Right cardiac atrium (tissue), 5 donors: ENCODE measurements at places on chromosomes 6 and 20. TPM values are rescaled to one million over a fixed set of nuclear protein-coding genes. Genes with fewer than 3 reads are reported as not detected.

The NKX2-2 gene
- total RNA-seq: not detected

The SDCBP2 gene
- 1.9 TPM for total RNA-seq

The IPCEF1 gene
- total RNA-seq: 1.8 TPM

The ELOVL4 gene
- total RNA-seq: 0.88 TPM

The MCM8 gene
- 7.1 TPM for total RNA-seq

The F13A1 gene
- total RNA-seq: 77.9 TPM

The ARMC2 gene
- 12.7 TPM for total RNA-seq

The LY6G6C gene
- total RNA-seq: not detected

The OTOR gene
- total RNA-seq: not detected

The KCNQ2 gene
- total RNA-seq: not detected

The GRIK2 gene
- total RNA-seq: 17.2 TPM

The BPI gene
- total RNA-seq: 0.31 TPM

The RRAGD gene
- 154 TPM for total RNA-seq

The GRM1 gene
- total RNA-seq: 0.29 TPM

The DACT2 gene
- 1.9 TPM for total RNA-seq

The CDK5RAP1 gene
- total RNA-seq: 23.9 TPM

The CD93 gene
- total RNA-seq: 25.6 TPM

The MRPL18 gene
- total RNA-seq: 64.9 TPM

The FOXS1 gene
- total RNA-seq: 4.3 TPM

The DUSP15 gene
- total RNA-seq: 7.1 TPM

The DPPA5 gene
- not detected for total RNA-seq

The HLA-DRA gene
- total RNA-seq: 94.4 TPM

The MAP1LC3A gene
- 79.7 TPM for total RNA-seq

The TSPO2 gene
- not detected for total RNA-seq

The SOD2 gene
- 606 TPM for total RNA-seq

The LIME1 gene
- total RNA-seq: 2.8 TPM

The PRICKLE4 gene
- 2.2 TPM for total RNA-seq

The BPIFA1 gene
- total RNA-seq: not detected

The GHRH gene
- total RNA-seq: 17.2 TPM

The BPIFB3 gene
- not detected for total RNA-seq

The BLCAP gene
- 87.4 TPM for total RNA-seq

The BNIP5 gene
- total RNA-seq: 0.06 TPM

The TSHZ2 gene
- total RNA-seq: 6.9 TPM

The MRPS18B gene
- 60.2 TPM for total RNA-seq

The CLVS2 gene
- total RNA-seq: not detected

The CNR1 gene
- 1.1 TPM for total RNA-seq

The EPPIN gene
- 0.09 TPM for total RNA-seq

The TRIM10 gene
- not detected for total RNA-seq

The RBPJL gene
- not detected for total RNA-seq

The OR12D3 gene
- total RNA-seq: not detected

The COL12A1 gene
- 8.1 TPM for total RNA-seq

The ADGRG6 gene
- total RNA-seq: 12.6 TPM

The GMDS gene
- total RNA-seq: 12.8 TPM
